ENCODE measurements at places on chromosomes 3 and 15.

DNA sequence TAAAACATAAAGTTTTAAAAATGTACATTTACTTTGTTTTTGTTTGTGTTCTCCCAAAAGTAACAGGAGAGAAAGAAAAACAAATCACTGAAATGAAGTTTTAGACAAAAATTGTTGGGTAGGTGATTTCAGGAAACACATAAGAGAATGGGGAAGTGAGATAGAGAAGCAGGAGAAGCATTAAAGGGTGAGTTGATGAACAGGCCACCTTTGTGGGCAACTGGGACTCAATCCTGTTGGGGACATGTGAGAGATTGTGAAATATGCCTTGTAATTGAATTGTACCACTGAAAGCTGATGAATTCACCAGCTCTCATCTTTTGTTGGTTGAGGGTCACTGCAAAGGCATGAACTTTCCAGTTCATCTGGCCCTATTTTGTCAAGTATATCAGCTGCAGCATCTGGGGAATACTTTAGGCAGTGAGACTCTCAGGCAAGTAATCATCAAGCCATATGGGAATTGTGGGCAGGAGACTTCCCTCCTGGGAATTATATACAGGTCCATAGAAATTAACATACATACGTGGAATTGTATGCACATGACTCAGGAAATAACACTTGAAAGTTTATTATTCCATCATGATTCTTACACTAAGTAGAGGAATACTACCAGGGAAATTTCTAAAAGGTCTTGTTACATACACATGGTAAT lies 181.0 kb downstream of the ZBBX start:
- no peak for DNase-seq

GRCh38 chr3:59072681-59073080 lies 22.9 kb upstream of the CFAP20DC start:
- no peak for DNase-seq

GRCh38 chr15:94586099-94586498 lies 354.7 kb downstream of the MCTP2 start:
- DNase-seq: no peak

- DNase-seq: no peak
Observed at GRCh38 chr3:84959470-84960271, 882 bp downstream of the CADM2 start.

DNA sequence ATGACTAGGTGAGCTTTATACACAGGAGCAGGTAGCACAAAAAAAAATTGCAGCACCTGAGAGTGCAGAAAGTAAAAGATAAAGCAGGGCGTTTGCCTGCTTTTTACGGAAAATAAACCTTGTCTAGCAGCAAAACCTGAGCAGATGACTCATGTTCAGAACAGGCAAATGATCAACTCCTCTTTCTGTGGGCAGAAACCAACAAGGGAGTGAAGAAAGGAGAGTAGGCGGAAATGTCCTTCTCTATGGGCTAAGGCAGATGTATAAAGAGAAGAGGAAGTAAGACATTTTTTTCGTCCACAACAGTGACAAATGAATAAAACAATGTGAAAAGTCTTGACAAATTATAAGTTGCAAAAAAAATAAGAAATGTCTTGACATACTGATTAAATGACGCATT lies 24.5 kb upstream of the GMNC start:
- no peak for DNase-seq

DNA sequence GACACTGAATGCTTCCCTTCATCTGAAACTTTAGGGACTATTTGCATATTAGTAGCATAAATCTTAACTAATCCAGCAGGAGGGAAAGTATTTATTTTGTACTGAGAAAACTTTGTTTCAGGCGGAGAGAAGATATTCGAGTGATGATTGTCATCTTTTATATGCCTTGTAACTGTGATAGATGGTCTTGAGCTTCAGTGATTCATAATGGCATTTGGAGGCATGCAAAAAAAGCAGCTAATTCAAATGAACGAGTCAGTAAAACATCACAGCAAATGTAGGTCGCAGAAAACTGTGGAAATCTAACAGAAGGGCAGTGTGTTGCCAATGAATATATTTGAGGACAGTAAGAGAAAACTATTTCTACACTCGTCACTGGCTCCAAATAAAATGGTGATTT lies 643.7 kb upstream of the NAALADL2 start:
- no peak for DNase-seq

DNA sequence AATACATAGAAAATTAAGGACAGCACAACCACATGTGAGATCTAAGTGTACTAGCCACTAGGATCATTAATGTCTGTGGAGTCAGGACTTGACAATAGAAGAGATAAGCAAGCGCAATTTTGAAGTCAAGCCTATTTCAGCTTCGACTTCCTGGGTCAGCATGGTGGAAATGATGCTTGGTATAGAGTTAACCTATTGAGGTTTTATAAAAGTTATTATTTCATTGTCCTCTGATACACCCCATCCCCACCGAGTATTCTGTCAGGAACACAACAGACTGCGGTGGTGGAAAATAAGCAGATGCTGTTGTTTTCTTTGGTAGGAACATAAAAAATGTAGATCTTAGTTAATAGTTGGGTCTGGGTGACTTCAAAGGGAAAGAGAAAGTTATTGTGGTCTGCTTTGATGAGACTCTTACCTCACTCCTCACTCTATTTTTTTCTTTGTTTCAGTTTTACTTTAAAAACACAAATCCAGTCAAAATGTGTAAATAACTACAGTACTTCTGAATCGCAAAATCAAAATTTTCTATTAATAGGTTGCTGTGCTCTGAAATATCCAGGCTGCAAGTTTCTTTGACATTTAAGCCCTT lies 82.1 kb downstream of the IL5RA start:
- no peak for DNase-seq

GRCh38 chr15:50633653-50634052 lies 52.9 kb downstream of the TRPM7 start:
- DNase-seq: no peak

DNA sequence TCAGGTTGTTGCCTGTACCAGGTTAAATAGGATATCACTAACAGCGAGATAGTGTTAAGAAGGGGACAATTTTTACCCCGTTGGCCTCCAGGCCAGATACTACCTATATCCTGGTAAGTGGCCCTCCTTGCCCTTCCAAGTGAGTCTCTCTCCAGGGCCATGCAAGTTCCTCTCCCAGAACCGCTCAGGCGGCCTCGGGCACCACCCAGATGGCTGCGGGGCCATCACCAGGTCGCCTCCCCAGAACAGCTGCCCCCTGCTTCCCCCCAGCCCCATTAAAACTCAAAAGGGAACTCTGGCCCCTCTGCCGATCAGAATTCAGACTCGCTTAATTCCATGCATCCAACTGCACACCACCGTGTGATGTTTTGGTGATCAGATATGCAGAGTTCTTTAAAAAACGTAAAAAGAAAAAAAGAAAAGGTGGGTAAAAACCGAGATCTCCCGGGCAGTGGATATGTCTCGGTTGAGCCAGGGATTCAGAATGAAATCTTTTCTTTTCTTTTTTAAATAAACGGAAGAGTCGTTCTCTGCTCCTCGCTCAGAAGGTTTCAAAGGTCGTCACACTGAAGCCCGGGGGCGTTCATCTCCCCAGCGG lies 1.9 kb upstream of the TRIM71 start:
- DNase-seq: no peak

GRCh38 chr15:70512772-70513362 lies 250.5 kb downstream of the UACA start:
- DNase-seq: peak; percentile 61

GRCh38 chr15:59792359-59792758 lies 103.2 kb upstream of the BNIP2 start:
- DNase-seq: no peak

DNA sequence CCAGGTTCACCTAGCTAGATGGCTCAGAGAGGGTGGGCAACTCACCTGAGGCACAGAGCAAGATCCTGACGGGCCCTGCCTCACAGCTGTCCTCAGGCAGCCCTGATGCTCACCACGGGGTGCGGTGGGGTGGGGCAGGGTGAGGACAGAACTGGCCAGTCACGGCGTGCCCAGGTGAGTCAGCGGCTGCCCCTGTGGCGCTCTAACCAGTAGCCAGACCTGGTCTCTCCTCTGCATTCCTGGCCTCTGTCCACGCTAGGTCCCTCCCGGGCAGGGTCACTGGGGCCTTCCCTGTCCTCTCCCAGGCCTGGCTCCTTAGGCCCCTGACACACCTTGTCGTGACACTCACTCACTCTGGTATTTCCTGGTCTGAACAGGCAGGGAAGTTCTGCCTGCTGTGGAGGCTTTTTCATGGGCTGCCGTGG lies 901 bp downstream of the ALS2CL start:
- no peak for DNase-seq

DNA sequence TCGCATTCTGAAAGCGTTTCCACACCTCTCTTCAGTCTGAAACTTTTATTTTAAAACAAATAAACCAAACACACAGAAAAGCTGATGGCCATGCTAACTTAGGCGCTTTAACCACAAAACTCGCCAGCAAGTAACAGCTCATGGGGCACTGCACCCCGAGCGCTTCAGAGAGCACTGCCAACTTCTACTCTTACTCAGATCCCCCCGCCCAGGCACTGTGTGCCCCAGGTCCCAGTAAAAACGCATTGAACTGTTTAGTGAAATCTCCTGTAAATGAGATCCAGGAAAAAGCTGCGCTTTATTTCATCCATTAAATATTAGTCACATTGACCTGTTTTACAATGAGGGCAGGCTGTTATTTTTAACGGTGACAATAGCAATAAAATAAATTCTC lies 99.7 kb downstream of the LRIG1 start:
- DNase-seq: no peak

DNA sequence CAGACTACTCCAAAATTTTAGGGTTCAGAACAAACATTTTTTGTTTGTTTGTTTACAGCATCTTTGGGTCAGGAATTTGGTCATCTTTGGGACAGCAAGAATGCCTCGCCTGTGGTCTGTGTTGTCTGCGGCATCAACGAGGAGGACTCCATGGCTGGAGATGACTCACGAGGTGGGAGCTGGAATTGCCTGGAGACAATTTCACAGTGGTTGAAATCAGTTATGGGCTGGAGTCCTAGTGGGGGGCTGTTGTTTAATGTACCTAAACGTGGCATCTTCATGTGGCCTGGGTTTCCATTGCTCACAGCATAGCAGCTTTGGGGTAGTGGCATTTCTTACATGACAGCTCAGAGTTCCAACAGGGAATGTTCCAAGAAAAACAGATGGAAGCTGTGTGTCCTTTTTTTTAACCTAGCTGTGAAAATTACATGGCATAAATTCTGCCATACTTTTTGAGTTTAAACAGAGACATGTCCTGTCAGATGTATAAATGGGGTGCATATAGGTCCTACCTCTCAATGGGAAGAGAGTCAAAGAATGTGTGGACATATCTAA lies 507.3 kb upstream of the CBLB start:
- no peak for DNase-seq

DNA sequence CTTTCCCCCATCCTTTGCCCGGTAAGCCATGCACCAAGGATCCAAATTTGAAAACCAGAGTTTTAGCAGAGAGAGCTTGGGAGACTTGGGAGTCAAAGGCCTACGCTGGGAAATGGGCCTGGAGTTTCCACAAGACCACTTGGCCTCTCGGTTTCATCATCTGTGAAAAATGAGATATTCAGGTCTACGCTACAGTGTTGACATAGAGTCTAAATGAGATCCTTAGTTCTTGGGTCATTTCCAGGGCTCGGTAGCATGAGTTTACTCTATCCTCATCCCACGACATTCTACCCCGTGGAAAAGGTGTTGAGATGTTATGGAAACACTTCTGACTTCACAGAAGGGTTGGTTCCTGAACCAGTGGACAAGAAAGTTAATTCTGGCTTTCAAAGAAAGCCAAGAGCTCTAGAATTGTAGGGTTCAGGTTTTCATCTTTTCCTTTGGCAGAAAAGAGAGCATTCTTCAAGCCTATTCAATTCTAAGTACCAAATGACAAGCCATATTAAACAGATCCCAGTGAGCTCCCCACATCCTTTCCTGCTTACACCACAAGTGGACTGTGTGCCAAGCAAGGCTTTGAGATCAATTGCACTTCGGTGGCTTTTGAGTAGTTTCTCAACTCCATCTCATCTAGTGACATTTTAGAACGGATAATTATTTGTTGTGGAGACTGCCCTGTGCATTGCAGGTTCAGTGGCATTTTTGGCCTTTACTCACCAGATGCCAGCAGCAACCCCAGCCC lies 219.7 kb downstream of the SLCO3A1 start:
- no peak for DNase-seq

GRCh38 chr15:39942101-39942752 lies 8.3 kb downstream of the EIF2AK4 start:
- no peak for DNase-seq

DNA sequence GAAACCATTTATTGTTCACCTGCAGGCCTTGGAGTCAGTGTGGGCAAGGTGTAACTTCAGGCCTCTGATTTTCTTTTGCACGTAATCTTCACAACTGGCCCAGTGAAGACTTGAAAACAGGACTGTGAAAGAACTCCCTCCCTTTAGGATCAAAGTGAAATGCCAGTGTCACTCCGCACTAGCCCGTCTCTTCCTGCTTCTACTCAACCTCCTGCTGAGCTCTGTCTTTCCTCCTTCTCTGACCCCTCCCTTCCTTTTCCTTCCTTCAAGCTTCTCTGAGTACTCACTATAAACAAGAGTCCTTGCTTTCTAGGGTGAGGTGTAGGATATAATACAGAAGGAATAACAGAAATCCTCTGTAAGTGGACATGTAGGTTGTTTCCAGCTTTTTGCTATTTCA lies 28.5 kb downstream of the TMEM41A start:
- DNase-seq: no peak

GRCh38 chr3:123611082-123611481 lies 26.2 kb upstream of the HACD2 start:
- no peak for DNase-seq
